ENCODE measurements at places on chromosomes 13 and 19.

DNA sequence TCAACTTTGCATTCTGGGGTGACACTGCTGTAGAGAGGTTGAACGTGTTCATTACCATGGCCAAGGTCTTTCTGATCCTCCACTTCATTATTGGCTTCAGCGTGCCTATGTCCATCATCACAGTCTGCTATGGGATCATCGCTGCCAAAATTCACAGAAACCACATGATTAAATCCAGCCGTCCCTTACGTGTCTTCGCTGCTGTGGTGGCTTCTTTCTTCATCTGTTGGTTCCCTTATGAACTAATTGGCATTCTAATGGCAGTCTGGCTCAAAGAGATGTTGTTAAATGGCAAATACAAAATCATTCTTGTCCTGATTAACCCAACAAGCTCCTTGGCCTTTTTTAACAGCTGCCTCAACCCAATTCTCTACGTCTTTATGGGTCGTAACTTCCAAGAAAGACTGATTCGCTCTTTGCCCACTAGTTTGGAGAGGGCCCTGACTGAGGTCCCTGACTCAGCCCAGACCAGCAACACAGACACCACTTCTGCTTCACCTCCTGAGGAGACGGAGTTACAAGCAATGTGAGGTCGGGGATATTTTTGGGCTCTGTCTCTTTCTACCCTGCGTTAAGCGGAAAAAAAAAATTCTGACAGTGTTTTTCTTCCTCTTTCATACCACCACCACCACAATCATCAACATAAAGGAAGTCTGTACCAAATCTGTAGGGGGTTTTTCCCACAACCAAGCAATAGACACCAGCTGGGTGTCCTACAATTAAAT, 29.5 kb downstream of the FPR3 start:
- DNase-seq: no peak

GRCh38 chr13:28533125-28533436, 38.2 kb upstream of the FLT1 start:
- peak; percentile 3 for DNase-seq

- peak; percentile 95 for DNase-seq
Measured at GRCh38 chr19:14554382-14554812, 17.5 kb downstream of the NDUFB7 start.

DNA sequence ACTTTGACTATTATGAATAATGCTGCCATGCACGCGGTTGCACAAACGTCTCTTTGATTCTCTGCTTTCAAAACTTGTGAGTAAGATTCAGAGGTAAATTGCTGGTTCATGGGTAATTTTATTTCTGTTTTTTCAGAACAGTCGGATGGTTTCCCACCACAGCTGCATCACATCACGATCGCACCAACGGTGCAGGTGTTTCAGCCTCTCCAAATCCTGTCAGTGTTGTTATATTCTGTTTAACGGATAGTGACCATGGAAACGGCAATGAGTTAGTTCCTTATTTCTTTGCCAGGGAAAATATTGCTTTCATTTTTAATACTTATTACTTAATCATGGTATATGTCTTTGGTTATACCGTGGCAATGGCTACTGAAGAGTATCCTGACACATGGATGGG, 19.1 kb upstream of the ZNF835 start:
- DNase-seq: no peak

DNA sequence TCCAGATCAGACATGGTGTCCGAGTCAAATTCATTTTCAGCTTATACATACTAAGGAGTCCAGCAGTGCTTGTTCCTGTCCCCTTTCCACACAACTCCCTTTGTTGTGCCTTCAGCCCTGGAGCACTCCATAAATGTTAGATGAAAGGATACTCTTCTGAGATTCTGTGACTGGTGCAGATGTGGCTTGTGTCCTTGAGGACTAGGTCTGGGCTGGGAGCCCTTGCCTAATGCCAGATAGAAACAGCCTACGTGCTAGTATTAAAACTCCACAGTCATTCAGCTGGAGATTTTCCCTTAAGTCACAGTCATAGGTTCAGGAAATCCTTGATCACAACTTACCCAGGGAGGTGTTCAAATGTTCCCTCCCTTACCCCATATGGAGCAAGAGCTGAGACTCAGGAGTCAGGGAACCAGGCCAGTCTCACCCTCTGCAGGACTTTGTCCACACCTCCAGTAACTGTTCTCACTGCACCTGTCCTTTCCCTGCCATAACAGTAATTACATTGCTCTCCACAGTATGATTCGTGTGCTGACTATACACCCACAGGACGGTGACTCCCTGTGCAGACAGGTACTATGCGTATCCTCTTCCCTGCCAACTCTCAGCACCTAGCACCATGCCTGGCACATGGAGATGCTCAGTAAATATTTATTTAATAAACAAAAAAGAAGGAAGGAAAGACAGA, 15.5 kb upstream of the SERPINE3 start:
- DNase-seq: no peak

DNA sequence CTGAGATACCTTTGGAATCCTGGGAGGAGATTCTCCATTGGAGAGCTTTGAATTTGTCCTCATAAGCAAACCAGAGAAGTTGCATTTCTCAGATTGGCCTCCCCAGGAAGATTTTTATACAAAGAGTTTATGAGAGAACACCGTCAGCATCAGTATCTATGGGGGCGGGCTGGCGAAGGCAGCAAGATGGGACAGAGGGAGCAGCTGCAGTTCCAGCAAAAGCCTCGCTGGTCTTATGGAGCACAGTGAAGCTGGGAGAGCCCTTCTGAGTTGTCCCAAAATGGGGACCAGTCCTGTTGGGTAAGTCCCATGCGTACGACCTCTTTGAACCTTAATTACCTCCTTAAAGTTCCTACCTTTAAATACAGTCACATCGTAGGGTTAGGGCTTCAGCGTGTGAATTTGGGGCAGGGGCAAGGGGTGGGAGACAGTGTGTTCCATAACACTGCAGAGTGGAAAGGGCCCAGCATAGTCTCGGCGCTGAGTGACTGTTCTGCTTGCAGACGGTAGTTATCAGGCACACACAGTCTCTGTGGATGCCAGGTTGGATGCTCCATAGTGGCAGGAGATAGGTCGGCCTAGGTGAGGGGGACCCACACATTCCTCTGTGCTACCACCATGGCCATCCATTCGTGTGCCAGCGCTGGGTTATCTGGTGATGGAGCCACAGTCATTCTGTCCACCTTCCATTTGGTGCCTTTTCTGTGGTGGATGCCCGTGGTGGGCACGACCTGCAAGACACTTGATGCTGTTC, 34.9 kb upstream of the GPR183 start:
- DNase-seq: no peak

Measured in cerebellar cortex (tissue), 1 donor.